ENCODE measurements at places on chromosomes 3 and 15. TPM values are rescaled to one million over a fixed set of nuclear protein-coding genes. Genes with fewer than 3 reads are reported as not detected.

The CSTA gene
- not detected for total RNA-seq

The COL6A5 gene
- total RNA-seq = not detected

The CAV3 gene
- not detected for total RNA-seq

The CCNL1 gene
- 143 TPM for total RNA-seq

The CYP1A2 gene
- total RNA-seq = not detected

The MYRIP gene
- 22.4 TPM for total RNA-seq

The PRTG gene
- total RNA-seq = 0.92 TPM

The CKMT1A gene
- not detected for total RNA-seq

The NDN gene
- total RNA-seq = 25.0 TPM

The RTP1 gene
- not detected for total RNA-seq

The GOLGA8O gene
- 0.20 TPM for total RNA-seq

The CYP8B1 gene
- total RNA-seq = not detected

The ONECUT1 gene
- total RNA-seq = not detected

The GOLGA8Q gene
- 0.59 TPM for total RNA-seq

The TMEM44 gene
- total RNA-seq = 44.4 TPM

The CYP1A1 gene
- 1.2 TPM for total RNA-seq

The CCR8 gene
- total RNA-seq = not detected

The CORO2B gene
- total RNA-seq = 3.4 TPM

The ZNF662 gene
- total RNA-seq = 1.4 TPM

Data from pulmonary artery endothelial cell (primary cell).